ENCODE measurements at places on chromosomes 1 and 21. TPM values are rescaled to one million over a fixed set of nuclear protein-coding genes. Genes with fewer than 3 reads are reported as not detected.
A peak's percentile ranks its signal among the peaks of the same experiment; 100 is the strongest.

Gene CD1E
- total RNA-seq = not detected

Gene LMOD1
- total RNA-seq = 1.1 TPM

Gene F11R
- 48.3 TPM for total RNA-seq

Gene ATG4C
- total RNA-seq = 10.1 TPM

Gene FOXD2
- 0.29 TPM for total RNA-seq

Gene TSTD1
- total RNA-seq = 16.3 TPM

Gene GSTM1
- 248 TPM for total RNA-seq

Gene LCE2B
- total RNA-seq = not detected

Gene LIX1L
- total RNA-seq = 11.8 TPM

Gene RAD54L
- 2.5 TPM for total RNA-seq

DNA sequence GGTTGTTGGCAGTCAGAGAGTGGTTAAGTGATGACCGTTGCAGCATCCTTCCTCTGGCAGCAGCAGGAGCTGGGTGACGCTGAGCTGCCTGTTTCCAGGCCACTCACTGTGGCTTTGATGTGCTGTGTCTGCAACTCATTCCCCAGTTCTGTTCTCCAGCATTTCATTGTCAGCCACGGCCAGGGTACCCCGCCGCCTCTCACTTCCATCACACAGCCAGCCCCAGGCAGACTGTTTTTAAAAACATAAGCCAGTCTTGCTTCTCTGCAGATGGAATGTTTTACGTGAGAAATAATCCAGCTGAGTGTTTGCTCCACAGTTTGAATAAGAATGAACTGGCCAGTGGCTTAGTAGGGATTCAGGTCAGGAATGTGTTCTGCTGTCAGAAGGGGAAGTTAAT, 21.5 kb upstream of the ST6GALNAC3 start:
- DNase-seq = no peak

DNA sequence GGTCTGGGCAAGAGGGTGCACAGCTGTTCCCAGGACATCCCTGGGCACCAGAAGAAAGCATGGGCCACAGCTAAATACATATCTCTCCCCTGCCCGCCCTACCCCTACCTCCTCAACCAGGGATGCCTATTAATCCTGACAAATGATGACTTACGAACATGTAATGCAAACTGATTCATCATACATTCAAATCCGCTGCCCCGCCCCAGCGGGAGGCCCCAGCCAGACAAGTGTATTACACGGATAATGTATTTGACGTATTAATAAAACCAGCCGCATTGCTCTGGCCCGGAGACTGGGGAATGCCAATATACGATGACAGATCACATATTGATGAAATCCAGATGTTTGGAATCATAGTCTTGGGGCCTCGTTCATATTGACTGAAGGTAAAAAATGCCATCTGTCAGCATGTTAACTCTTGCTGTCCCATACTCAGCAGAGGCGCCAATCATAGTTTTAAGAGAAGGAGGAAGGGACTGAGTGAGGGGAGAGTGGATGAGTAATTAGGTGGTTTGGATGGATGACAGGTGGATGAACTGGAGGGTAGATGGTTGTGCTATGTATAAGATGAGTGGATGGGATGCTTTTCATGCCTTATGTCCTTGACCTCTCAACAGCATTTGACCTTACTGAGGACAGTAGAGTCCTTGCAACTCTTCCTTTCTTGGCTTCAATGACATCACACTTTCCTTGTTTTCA, 68.2 kb downstream of the TMEM53 start:
- DNase-seq = no peak

GRCh38 chr1:39620659-39621165, 18.7 kb downstream of the HEYL start:
- no peak for DNase-seq

GRCh38 chr21:31964692-31965091, 91.9 kb downstream of the HUNK start:
- no peak for DNase-seq

DNA sequence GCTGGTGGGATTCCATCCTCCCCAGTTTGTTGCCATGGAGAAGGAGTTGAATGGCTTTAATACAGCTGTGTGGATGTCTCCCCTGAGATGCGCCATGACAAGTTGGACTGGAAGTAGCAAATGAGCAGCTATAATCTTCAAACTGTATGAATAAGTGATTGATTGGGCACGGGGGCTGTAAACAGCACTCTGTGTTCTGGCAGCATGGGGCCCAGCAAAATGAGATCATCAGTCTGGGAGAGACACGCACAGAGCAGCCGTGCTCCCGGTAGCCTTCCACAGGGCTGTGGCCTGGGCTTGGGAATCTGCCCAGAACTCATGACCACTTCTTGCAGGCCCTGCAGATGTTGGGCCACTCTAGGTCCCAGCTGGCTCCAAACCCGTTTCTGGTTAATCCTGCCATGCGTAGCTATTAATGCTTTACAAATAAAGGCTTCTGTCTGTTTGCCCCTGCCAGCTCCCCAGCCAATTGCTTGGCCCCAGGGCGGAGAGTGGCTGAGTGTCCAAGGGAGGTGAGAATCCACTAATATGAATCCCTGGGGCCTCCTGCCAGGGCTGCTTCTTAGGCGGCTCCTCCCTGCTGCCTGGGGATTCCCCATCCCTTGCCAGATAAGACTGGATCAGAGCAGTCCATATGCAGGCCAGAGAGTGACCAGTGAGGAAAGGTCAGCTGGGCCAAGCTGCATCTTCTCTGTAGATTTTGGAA, 642.9 kb downstream of the AJAP1 start:
- DNase-seq = no peak

DNA sequence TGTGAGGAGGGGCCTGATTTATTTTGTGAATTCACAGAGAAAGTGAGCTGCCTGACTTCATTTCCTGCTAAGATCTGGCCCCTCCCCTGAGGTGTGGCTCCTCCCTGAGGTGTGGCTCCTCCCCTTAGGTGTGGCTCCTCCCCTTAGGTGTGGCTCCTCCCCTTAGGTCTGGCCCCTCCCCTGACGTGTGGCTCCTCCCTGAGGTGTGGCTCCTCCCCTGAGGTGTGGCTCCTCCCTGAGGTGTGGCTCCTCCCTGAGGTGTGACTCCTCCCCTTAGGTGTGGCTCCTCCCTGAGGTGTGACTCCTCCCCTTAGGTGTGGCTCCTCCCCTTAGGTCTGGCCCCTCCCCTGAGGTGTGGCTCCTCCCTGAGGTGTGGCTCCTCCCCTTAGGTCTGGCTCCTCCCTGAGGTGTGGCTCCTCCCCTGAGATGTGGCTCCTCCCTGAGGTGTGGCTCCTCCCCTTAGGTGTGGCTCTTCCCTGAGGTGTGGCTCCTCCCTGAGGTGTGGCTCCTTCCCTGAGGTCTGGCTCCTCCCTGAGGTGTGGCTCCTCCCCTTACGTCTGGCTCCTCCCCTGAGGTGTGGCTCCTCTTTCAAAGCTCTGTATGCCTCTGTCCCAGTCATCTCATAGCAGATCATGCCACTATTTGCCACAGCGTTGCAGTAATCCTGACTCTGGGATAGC, 26.9 kb upstream of the LRRC3 start:
- peak; percentile 80 for DNase-seq

DNA sequence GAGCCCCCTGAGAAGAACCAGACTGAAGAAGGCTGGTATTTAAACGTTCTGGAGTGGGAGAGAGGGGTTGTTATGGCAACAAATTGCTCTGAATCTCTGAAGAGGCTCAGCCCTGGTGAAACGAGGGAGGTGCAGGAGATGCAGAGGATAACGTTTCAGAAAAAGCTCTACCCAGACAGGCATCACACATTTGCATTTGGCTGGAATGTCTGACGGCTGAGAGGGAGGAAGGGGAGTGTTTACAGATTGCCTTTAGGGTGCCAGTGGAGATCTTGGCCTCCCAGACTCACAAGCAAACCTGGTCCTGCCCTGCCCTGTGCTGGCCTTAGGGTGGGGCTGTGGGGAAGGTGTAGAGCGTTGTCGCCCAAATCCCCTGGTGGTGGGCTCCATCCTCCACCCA, 169.0 kb upstream of the AJAP1 start:
- no peak for DNase-seq

GRCh38 chr1:26081267-26082019, 14.0 kb upstream of the TRIM63 start:
- DNase-seq = no peak

GRCh38 chr21:42461881-42462877, 33.8 kb downstream of the RSPH1 start:
- peak; percentile 81 for DNase-seq

DNA sequence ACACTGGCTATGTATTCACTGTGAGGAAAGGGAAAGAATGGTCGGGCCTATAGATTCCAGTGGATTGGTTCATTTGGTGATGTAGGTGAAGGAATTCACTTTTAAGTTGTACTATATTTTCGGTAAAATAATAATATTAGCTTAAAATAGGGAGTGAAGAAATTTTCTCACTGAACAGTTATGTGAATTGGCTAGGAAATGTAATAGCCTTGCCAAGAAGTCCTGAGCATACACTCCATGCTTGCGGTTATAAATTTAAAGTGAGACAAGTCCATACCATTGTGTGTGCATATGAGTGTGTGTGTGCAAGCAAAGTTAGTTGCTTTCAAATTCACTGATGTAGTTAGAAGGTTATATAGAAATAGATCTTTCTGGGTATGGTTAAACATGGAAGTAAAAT, 1651.0 kb downstream of the NCAM2 start:
- DNase-seq = no peak

- DNase-seq = peak; percentile 36
Observed at GRCh38 chr1:234841710-234842231, 231.8 kb upstream of the IRF2BP2 start.

- no peak for DNase-seq
Observed at GRCh38 chr1:185566995-185567394, 167.2 kb upstream of the HMCN1 start.

- no peak for DNase-seq
Observed at GRCh38 chr1:233629305-233629935, 15.5 kb downstream of the KCNK1 start.

DNA sequence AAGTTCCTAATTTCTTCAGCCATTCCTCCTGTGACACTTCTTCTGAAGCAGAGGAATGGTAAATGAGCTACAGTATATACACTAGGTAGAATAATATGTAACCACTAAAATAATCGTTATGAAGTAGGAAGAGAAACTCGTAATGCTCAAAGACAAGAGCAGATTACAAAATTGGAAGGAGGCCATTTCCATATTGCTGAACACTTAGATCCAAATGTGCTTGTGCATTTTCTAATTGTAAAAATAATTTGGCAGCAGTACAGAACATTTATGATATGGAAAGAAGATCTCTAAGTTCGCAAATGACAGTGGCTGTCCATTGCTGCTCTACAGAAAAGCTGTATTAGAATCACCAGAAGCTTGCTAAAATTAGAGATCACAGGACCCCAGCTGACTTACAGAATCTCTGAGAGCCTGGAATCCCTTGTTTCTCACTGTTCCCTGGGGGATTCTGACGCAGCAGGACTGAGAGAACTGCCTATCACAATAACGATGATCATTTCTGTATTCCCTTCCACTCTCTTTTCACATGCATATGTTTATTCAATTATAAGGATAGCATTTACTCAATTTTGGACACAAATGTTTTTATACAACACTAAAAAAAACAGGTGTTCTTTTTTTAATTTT, 242.1 kb downstream of the OMA1 start:
- DNase-seq = no peak

- no peak for DNase-seq
Observed at GRCh38 chr1:161196521-161197451, 2.1 kb downstream of the ADAMTS4 start.

DNA sequence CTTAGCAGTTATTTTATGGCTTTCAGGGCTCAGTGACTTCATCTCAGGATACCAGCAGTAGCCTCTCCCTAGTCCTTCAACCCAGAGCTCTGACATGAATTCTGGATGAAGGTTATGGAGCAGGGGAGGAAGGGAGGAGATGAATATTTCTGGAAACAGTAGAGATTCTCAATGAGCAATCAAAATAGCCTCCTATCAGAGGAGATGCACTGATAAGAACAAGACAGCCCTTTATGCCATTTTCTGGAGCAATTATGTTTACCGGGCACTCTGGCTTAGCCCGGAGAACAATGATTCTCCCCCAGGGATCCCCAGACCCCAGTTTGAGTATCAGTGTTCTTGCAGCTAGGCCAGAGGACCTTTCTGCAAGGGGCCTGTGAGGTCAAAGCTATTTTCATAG, 37.9 kb upstream of the EDARADD start:
- no peak for DNase-seq

DNA sequence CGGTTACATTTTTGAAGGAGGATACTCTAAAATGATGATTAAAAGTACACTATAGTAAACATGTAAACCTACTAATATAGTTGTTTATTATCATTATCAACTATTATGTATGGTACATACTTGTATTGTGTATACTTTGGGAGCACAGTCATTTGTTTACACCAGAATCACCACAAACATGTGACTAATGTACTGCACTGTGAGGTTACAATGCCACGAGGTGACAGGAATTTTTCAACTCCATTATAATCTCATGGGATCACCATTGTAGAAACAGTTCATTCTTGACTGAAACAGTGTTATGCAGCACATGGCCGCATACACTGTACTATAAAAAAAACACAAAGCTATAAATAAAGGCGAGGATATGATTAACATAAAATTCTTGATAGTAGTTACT, 44.3 kb downstream of the GPATCH2 start:
- no peak for DNase-seq

DNA sequence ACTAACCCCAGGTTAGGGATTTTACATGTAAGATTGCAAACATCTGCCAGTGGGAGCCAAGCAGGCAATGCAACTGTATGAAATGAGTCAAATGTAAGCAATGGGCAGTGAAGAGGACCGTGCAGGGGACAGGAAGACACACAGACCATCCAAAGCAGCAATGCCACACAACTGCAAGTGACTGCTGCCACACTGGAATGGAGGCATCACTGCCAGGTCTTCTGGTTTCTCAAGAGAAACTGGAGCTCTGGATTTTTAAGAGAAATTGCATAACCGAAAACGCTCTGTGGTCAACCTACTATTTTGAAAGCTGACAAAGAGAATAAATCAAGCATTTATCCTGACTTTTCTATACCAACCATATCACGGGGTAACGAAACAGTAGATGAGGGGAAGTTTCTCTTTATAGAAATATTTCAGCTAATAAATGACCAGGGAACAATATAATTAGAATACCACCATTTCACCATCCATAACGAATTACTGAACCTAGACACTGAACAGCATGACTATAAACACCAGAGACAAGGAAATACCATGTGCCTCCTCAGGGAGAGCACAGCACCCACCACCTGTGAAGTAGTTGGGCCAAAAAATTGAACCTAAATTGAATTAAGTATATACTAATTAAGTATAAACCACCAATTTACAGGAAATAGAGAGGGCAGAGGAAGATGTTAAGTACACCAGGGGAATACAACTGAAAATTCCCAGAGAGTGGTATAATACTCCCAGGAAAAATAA, 4.4 kb downstream of the AK2 start:
- DNase-seq = no peak

- DNase-seq = no peak
Observed at GRCh38 chr1:1627261-1627828, 4.6 kb upstream of the MMP23B start.

- no peak for DNase-seq
Observed at GRCh38 chr1:180365039-180365438, 135.0 kb downstream of the LHX4 start.

GRCh38 chr21:20258542-20258941, 739.7 kb upstream of the NCAM2 start:
- no peak for DNase-seq

- DNase-seq = no peak
Observed at GRCh38 chr1:22869325-22869724, 103.3 kb downstream of the LACTBL1 start.

- no peak for DNase-seq
Observed at GRCh38 chr1:200355801-200356200, 54.0 kb downstream of the ZNF281 start.

GRCh38 chr1:231990388-231990787, 363.8 kb downstream of the DISC1 start:
- no peak for DNase-seq

All from right lobe of liver (tissue), 6 donors.